ENCODE measurements at places on chromosomes 12 and 14. TPM values are rescaled to one million over a fixed set of nuclear protein-coding genes. Genes with fewer than 3 reads are reported as not detected.
A peak's percentile ranks its signal among the peaks of the same experiment; 100 is the strongest.

- DNase-seq, result no peak
These were observed 686 bp downstream of the MCRS1 start for GRCh38 chr12:49567302-49567610.

DNA sequence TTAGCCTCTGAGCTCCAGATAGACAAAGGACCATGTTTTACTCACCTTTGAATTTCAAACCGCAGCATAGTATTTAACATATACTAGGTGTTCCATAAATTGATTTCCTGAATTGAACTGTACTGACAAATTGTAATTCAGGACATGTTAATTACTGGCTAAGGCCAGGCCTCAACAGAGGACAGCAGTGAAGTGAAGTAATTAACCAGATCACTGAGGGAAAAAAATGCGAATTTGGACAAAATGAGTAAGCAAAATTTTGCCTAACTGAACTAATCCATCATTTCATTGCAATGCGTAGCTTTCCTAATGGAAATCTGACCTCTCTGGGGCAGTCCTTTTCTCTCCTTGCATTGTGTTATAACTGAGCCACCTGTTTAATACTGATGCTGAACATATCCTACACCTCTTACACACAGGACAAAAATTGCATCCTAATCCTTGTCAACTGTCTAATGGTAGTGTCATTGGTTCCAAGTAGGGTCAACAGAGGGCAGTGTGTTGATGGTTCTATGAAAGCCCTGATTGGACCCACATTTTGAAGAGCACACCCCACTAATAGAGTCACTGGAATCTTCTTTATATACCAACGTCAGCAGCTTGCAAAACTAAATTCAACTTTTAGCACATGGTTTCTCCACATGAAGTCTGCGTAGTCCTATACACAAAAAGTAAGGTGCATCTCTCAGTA lies 148.4 kb downstream of the SLC25A21 start:
- DNase-seq, result no peak

GRCh38 chr12:88781909-88782308 lies 201.6 kb upstream of the KITLG start:
- no peak for DNase-seq

GRCh38 chr12:92596383-92596782 lies 106.4 kb upstream of the PLEKHG7 start:
- peak; percentile 8 for DNase-seq

DNA sequence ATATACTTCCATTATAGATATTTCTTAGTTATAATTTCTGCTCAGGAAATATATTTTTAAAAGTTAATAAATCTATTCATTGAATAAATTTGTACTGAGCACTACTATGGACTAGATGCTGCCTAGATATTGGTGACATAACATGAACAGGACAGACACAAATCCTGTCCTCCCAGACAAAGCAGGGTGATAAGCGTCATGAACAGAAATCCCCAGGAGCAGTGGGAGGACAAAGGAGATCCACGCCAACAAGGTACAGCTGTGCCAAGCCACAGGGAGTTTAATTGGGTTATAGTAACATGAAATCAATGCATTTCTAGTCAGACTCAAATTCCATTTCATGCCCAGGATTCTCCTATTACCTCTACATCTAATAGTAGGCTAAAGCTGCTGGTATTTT lies 171.8 kb upstream of the CPNE8 start:
- DNase-seq, result no peak

DNA sequence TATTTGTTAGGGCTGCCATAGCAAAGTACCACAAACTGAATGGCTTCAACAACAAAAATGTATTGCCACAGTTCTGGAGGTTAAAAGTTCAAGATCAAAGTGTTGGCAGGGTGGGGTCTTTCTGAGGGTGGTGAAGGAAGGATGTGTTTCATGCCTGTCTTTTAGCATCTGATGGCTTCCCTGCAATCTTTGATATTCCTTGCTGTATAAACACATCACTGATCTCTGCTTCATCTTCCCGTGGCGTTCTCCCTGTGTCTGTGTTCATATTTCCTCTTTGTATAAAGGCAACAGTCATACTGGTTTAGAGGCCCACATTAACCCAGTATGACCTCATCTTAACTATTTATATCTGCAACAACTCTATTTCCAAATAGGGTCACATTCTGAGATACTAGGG lies 167.5 kb downstream of the BTG1 start:
- no peak for DNase-seq

- DNase-seq, result no peak
These were observed 22.6 kb downstream of the CBX5 start for GRCh38 chr12:54257332-54257731.

Gene HOXC12
- 1.9 TPM for total RNA-seq

Gene RASSF9
- total RNA-seq, result 0.25 TPM

Gene TPPP2
- not detected for total RNA-seq

Data from MG63 (cell line).